ENCODE measurements at places on chromosomes 2 and 18. TPM values are rescaled to one million over a fixed set of nuclear protein-coding genes. Genes with fewer than 3 reads are reported as not detected.

GRCh38 chr18:31990823-31991222 lies 27.8 kb upstream of the RNF125 start:
- DNase-seq = no peak

DNA sequence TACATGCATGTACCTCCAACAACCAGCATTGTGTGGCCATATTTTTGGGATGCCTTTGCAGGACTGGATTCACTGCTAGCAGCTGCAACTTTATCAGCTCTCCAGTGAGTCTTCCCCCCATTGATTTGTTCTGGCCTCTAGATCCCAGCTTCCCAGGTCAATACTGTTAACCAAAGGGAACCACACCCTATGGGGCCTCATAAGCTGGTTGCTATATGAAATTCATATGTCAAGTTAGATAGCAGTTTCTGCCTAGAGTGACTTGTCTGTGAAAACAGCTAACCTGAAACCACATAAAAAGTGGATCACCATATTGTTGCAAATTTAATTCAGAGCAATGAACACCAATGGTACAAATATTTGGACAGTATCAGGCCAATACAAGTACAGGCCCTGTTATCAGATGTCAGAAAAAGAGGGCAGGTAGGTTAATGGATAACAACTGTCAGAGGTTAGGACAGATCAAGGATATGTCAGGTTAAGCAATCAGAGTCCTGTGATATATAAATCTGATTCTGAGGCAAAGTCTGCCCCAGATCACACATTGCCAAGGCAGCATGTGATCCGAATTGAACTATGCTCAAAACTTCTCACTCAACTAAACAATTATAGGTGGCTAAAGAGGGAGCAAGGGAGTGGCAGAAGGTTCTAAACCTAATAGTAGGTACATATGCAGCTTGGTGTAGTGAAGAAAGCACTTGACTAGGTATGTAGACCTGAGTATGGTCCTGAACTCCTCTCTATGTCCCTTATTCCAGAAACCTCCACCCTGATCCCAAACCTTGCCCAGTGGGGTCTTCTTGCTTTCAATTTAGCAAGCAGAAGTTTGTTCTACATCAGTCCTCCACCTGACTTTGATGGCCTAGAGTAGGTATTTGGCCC lies 310.2 kb upstream of the STON1 start:
- DNase-seq = no peak

DNA sequence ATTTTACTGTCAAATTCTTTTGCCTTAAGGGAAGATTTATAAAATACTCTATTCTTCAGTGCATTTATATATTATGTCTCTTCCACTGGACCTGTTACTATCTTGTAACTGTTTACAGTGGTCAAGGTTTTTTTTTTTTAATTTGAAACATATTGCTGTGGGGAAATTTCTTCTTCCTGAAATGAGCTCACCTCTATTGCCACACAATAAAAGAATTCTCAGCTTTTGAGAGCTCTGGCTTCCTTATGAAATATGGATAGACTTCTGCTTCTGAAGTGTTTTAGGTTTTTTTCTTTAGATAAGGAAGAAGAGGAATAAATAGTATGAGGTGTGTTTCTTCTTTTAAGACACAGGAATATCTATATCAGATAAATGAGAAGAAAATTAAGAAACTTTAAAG lies 7.7 kb downstream of the VRK2 start:
- DNase-seq = no peak

- DNase-seq = no peak
Observed at GRCh38 chr2:219073413-219074129, 12.8 kb upstream of the IHH start.

DNA sequence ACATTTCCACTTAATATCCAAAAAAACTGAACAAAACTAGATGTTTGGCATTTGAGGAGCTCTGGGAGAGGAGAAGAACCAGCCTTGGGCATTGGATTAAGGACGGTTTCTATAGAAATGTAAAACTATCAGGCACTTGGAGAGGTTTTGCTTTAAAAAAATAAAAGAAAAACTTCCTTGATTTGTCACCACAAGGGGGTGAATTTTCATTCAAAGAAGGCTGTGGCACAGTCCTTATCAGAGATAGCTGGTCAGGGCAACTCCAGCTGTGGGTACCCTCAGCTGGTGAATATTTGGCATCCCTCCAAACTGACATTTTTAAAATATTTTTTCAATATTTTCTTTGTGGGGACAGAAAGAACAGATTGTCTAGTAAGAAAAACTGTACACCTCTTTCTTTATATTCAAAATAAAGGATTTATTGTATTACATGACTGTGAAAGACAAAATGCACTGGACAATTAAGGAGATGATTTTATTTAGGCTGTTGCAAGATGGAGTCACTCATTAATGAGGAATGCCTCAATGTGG lies 46.1 kb upstream of the TBC1D8 start:
- DNase-seq = no peak

DNA sequence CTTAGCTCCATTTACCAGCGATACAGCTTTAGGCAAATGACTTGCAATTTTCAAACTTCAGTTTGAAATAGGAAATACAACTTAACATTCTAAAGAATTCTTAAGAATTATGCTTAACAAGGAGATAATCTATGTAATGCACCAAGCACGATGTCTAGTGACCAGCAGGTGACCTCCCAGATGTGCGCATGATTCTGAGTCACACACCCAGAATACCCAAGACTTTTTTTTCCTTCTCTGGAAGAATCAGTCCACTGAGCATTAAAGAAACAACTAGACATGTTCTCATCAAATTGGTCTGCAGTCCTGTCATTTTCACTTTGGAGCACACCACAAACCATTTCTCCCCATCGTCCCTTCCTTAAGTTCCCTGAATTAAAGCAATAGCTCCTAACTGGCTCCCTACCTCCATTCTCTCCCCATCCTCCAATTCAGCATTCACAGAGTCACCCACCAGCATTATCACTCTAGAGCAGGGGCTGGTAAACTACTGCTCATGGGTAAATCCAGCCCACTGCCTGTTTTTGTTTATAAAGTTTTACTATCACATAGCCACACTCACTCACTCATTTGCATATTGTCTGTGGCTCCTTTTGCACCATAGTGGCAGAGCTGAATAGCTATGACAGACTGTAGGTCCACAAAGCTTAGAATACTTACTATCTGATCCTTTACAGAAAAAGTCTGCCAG lies 13.2 kb downstream of the EVA1A start:
- no peak for DNase-seq

- no peak for DNase-seq
Observed at GRCh38 chr2:128468186-128468920, 149.7 kb upstream of the HS6ST1 start.

DNA sequence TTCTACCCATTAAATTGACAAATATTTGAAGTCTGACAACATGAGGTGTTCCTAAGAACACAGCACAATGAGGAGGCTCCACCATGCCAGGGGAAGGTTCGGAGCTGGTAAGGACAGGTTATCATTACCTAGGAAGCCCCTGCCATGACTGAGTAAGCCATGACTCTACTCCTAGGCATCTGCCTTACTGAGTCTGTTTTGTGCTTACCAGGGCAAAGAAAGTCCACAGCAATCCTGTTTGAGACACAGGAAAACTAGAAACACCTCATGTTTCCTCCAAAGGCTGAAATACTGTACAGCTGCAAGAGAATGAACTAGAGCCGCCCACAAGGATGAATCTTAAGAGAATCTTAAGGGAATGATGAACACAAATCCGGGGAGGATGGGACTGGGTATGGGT lies 11.6 kb downstream of the TGFBRAP1 start:
- no peak for DNase-seq

GRCh38 chr2:10860814-10861325 lies 48.3 kb upstream of the PDIA6 start:
- DNase-seq = no peak

GRCh38 chr2:96798733-96799622 lies 17.1 kb upstream of the CNNM3 start:
- no peak for DNase-seq

ALPP gene
- total RNA-seq = 47.5 TPM

GRCh38 chr18:78730546-78730945 lies 249.1 kb upstream of the SALL3 start:
- DNase-seq = no peak

DNA sequence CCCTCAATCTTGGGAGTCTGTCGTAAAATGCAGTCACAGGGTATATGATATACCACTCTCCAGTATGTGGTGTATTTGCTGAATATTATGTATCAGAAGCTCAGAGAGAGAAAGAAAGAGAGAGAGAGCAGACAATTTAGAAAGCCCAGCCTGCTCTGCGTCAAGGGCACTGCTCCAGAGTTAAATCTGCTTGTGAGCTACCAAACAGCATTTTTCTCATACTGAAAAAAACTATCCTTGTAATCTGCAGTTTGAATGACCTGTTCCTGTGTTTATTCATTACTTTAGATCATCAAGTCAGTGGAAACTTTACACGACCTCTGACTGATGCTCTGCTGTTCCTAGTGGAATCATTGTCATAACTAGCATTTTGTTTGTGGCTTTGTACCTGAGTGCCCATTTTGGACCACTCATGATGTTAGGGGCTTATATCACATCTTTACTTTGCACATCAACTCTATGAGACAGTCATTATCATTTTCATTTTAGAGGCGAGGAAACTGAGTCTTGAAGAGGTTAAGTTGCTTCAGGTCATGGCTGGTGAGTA lies 89.2 kb upstream of the PELI1 start:
- DNase-seq = no peak

GYPC gene
- not detected for total RNA-seq

- peak; percentile 57 for DNase-seq
Observed at GRCh38 chr2:223967981-223968380, 10.7 kb downstream of the MRPL44 start.

GRCh38 chr18:2191180-2191790 lies 380.0 kb downstream of the METTL4 start:
- no peak for DNase-seq

COL5A2 gene
- 0.55 TPM for total RNA-seq

GLB1L gene
- 10.8 TPM for total RNA-seq

ARPC2 gene
- 228 TPM for total RNA-seq

PDE11A gene
- 1.4 TPM for total RNA-seq

LHCGR gene
- not detected for total RNA-seq

TTN gene
- not detected for total RNA-seq

DNA sequence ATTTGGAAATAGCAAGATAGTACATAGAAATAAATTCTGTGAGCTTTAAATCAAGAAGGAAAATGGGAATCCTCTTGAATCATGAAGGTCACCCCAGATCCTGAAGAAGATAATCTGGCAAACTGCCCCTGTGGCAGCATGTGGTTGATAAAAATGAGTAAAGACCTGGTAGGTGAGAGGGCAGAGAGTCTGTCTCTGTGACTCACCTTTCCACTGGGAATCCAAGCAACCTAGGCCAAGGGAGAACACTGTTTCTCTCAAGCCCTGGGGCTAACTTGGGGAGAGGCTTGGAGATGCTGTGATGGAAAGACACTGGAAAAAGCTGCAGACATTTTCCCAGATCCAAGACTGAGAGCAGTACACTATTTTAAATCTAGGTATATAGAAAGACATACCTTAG lies 185.8 kb upstream of the CNTNAP5 start:
- no peak for DNase-seq

DNA sequence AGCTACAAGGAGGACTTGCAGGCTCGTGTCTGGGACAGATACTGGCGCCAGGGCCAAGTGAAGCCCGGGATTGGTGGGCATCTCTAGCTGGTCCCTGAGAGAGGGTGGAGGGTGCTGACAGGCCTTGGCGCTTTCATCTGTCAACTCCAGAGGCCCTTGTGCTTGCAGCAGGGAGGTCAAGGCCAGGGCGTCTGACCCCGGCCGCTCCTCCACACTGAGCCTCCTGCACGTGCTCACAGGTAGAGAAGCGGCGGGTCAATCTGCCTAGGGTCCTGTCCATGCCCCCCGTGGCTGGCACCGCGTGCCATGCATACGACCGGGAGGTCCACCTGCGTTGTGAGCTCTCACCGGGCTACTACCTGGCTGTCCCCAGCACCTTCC lies 9.5 kb downstream of the CAPN10 start:
- no peak for DNase-seq

- no peak for DNase-seq
Observed at GRCh38 chr2:197089655-197090054, 163.1 kb upstream of the PGAP1 start.

DNA sequence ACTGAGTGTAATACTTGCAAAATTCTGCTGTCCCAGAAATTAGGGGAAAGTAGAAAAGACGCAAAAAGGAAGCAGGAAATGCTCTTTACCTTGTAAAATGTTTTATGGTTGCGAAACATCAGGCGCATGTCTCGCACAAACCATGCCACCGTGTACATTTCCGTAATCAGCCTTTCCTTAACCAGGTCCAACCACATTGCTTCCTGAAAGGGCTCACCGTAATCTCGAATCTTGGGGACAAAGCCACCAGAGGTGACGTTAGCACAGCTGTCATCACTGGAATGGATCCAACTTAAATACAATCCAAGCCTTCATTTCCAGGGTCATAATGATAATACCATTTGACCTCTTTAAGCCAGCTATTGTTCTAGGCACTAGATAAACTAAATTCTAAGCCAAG lies 49.3 kb downstream of the SP110 start:
- peak; percentile 75 for DNase-seq

- no peak for DNase-seq
Observed at GRCh38 chr2:109247340-109247739, 118.3 kb downstream of the SH3RF3 start.

DNA sequence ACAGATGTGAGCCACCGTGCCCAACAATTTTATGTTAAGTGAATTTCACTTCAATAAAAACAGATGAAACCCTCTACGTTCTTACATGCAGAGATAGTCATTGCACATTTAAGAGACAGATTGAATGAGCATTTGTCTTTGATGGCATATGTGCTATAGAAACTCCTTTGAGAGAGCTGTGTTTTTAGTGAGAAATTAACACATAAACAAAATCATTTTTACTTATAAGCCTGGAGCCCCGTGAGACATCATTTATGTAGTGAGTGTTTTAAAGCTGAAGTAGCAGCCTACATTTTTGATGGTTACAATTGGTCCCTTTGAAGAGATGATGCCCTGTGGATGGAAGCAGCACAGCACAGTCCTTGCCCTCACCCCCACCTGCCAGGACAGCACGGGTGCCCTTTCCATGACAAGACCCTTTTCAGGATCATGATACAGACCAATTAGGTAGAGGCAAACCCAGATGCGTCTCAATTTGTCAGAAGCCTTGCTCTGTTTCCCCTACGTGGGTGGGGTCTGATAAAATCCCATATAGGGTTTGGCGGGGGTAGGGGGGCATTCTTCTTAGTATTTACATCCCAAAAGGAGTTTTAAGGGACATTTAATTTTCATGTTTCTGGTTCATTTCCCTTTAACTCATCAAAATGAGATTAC lies 237.1 kb downstream of the BCL2 start:
- DNase-seq = no peak

SAG gene
- not detected for total RNA-seq

GRCh38 chr2:43800894-43801293 lies 27.1 kb downstream of the DYNC2LI1 start:
- no peak for DNase-seq

- no peak for DNase-seq
Observed at GRCh38 chr18:54939361-54939917, 19.8 kb downstream of the CCDC68 start.

Measured in PC-9 (cell line).